Cardiac septum (tissue), 1 donor: ENCODE measurements at places on chromosomes 16 and 17. TPM values are rescaled to one million over a fixed set of nuclear protein-coding genes. Genes with fewer than 3 reads are reported as not detected.

The RASL10B gene
- total RNA-seq = 22.0 TPM

The KRT28 gene
- total RNA-seq = not detected

The TPSAB1 gene
- 4.1 TPM for total RNA-seq

The EPN3 gene
- 8.5 TPM for total RNA-seq

The SLC52A1 gene
- not detected for total RNA-seq

The COL1A1 gene
- 142 TPM for total RNA-seq

The ATF7IP2 gene
- 42.3 TPM for total RNA-seq

The B4GALNT2 gene
- 0.03 TPM for total RNA-seq

The NHLRC4 gene
- 0.30 TPM for total RNA-seq

The TBC1D3 gene
- total RNA-seq = not detected

The ODAD4 gene
- total RNA-seq = 0.54 TPM

The ITGB4 gene
- total RNA-seq = 5.7 TPM

The ATP2C2 gene
- total RNA-seq = not detected

The SYT17 gene
- total RNA-seq = 0.81 TPM

The TBC1D3E gene
- not detected for total RNA-seq
